Stimulated activated naive CD4-positive, alpha-beta T cell treated with Interleukin-2 at 50 U/mL for 16 hours (primary cell): ENCODE measurements at places on chromosomes 12 and 14.

DNA sequence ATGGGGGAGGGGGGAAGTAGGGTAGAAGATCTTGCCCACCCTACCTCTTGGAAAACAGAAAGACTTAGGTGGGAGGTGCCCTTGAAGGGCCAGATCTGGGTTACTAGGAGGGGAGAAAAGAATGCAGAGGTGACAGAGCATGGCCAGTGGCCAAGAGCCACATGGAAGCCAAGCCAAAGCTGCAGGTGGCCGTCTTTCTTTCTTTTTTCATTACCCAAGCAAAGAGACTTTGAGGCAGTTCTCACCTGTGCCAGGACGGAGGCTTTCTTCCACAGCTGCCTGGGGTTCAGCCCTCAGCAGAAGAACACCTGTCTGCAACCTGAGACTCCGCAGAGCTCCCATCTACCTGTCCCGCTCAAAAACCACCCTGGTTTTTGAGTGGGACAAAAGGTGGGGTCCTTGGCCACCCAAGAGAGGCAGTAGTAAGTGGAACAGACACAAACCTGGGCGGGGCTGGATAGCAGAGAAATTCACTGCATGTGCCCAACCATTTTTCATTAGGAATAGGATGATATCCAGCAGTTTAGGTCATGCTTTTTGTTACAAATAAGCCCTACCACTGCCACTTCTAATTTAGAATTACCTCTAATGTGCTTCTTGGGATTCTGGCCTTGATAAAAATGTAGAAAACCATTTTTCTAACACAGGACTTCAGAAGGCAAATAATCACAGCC, 116.5 kb downstream of the DYRK2 start:
- no peak for DNase-seq

GRCh38 chr12:39780411-39780912, 160.9 kb upstream of the ABCD2 start:
- no peak for DNase-seq

DNA sequence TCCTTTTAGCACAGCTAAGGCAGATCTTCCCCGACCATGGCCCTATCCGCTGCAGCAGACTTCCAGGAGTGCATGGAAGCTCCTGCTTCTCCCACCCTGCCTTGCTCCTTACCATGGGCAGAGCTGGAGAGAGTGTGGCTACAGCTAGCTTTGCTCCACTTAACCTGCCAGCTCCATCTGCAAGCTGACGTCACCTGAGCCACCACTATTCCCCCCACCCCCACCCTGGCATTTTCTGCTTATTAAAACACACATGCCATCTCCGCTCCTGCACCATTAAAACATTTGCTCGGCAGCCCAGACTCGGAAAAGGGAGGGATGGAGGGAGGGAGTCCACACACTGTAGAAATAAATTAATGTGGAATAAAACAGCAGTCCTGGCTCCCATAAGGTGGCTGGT, 67.8 kb downstream of the TUNAR start:
- DNase-seq, result no peak

DNA sequence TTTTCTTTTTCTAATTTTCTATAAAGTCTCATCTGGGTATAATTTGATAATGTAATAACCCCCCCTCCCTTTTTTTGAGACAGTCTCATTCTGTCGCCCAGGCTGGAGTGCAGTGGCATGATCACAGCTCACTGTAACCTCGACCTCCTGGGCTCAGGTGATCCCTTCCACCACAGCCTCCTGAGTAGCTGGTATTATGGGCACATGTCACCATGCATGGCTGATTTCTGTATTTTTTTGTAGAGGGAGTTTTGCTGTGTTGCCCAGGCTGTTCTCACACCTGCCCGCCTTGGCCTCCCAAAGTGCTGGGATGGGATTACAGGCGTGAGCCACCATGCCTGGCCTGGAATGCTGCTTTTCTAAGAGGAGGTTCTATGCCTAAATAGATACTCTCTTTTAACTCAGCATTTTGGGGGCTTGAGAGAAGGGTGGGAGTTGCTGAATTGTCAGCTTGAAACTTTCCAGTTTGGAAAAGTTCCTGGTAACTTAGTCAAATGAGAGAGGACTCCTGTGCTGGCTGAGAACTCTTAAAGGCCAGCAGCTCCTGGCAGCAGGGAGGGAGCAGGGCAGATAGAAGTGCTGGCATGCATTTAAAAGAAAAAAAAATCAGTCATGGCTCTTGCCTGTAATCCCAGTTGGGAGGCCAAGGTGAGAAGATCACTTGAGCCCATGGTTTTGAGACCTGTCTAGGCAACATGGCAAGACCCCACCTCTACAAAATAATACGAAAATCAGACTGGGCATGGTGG, 13.0 kb downstream of the NUDT4 start:
- no peak for DNase-seq

DNA sequence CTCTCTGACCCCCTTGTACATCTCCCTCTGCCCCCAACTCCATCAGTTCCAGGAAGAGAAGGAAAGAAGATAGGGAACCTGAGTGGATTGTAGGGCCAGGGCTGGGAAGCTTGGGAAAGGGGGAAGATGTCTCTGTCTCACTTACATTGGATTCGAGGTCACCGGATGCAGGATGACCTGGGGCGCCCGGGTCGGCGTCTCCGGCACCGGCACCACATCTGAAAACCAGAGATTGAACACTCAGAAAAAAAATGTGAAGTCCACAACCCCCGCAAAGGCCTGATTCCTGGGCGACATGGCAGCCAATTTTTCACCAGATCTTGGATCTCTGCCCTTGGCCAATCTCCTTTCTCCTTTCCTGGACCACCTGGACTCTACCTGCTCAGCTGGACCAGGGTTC, 169.4 kb upstream of the NOS1 start:
- DNase-seq, result no peak

GRCh38 chr12:12107678-12108077, 36.9 kb downstream of the BCL2L14 start:
- no peak for DNase-seq

- no peak for DNase-seq
Observed at GRCh38 chr12:96265400-96265799, 71.2 kb downstream of the ELK3 start.

GRCh38 chr12:11486623-11487444, 91.5 kb upstream of the PRB2 start:
- peak; percentile 73 for DNase-seq

DNA sequence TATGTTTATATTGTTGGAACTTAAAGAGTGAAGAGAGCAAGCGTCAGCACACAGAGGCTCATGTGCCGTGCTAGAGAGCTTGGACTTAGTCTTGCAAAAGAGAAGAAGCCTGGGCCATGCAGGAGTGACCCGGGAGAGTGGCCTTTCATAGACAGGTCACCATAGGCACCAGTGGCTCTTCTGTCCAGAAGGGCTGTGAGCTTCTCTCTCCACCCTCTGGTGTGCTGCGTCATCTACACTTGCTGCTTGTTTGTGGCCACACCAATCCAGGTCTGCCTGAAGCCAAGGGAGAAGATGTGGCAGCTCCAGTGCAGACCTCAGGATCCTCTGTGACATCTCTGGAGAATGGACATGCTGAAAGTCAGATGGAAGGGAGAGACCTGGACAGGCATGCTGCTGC, 74.4 kb downstream of the NTF3 start:
- DNase-seq, result no peak

GRCh38 chr14:30507209-30507608, 51.7 kb upstream of the G2E3 start:
- DNase-seq, result no peak

DNA sequence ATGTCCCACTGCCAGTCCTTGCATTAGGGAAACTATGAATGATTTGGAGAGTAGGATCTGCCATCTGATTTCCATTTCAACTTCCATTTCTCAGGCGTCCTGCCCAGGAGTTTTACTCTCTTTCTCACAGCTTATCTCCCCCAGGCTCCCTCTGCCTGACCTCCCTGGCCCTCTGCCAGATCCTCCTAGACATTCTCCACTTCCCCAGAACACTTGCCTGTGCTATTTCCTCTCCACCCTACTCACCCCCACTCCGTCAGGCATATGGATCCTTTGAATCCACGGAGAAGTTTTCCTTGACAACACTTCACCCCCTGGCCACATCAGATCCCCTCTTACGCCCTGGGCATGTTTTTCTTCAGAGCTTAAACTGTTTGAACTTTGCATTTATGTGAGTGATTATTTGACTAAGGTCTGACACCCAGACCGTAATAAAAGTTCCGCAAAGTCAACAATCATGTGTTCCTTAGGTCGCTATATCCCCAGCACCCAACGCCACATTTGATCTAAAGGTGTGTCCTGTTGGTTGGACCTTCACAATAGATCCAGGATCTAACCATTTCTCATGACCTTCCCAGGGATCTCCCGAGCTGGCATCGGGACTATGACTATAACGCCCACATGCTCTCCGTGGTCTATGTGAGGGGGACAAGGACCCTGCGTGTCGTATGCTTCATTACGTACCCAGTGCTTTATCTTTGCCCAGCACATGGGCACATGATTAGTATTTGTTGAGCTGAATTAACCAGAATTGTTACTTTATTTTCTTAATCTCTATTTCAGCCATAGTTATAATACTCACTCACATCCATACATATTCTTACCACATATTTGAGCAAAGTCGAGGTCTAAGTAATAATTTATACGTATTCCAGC, 255.8 kb upstream of the FOXN3 start:
- no peak for DNase-seq

DNA sequence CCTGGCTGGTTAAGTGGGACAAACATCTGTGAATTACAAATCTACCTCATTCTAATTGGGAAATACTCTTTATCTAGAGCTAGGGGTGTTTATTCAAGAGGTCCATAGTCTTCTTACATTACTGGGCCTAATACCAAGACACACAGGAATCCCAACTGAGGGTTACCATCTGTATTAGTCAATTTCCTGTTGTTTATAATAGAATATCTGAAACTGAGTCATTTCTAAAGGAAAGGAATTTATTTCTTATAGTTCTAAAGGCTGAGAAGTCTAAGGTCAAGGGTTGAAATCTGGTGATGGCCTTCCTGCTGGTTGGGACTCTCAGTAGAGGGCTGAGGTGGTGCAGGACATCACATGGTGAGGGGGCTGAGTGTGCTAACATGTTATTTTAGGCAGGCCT, 36.0 kb downstream of the RTRAF start:
- DNase-seq, result no peak

- no peak for DNase-seq
Observed at GRCh38 chr14:52188381-52188780, 79.1 kb upstream of the PTGDR start.

- DNase-seq, result no peak
Observed at GRCh38 chr14:89369656-89370055, 47.4 kb downstream of the FOXN3 start.

GRCh38 chr14:60357551-60358149, 108.6 kb downstream of the PPM1A start:
- DNase-seq, result no peak

- no peak for DNase-seq
Observed at GRCh38 chr12:3227076-3227975, 150.1 kb downstream of the TSPAN9 start.

- no peak for DNase-seq
Observed at GRCh38 chr12:128734371-128734770, 89.4 kb downstream of the SLC15A4 start.

DNA sequence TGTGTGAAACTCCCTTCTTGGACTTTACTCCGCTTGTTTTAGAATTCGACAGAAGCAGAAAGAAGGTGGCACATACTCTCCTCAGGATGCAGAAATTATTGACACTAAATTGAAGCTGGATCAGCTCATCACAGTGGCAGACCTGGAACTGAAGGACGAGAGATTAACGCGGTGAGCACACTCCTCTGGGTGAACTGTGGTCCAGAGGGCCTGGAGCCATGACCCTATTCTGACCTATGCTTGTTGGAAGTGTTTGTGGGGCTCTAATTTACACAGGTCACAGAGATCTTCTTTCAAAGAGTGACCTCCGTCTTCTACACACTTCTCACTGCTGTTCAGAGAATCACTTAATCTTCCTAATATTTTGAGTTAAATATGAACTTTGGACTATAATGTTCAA, 72.5 kb upstream of the MYF6 start:
- DNase-seq, result no peak

- peak; percentile 65 for DNase-seq
Observed at GRCh38 chr12:76020731-76021672, 10.6 kb downstream of the PHLDA1 start.

GRCh38 chr12:111445726-111446581, 40.2 kb downstream of the SH2B3 start:
- DNase-seq, result no peak

DNA sequence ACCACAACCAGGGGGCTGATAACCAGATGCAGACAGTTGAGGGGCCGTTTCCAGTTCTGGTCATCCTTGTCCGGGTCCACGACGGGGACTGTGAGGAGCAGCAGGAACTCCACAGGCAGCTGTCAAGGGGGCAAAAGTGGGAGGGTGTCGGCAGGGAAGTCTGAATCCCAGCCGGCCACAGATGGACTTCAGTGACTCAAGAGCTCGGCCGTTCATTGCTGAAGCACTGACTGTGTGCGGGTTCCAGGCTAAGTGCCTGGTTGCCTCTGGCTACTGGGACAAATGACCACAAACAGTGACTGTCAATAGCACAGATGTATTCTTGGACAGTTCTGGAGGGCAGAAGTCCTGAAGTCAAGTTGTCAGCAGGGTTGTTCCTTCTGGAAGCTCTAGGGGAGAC, 19.6 kb downstream of the SLC8B1 start:
- no peak for DNase-seq

- no peak for DNase-seq
Observed at GRCh38 chr12:38162013-38162412, 154.6 kb upstream of the ALG10B start.

GRCh38 chr14:105471823-105472485, 2.7 kb upstream of the CRIP2 start:
- no peak for DNase-seq

DNA sequence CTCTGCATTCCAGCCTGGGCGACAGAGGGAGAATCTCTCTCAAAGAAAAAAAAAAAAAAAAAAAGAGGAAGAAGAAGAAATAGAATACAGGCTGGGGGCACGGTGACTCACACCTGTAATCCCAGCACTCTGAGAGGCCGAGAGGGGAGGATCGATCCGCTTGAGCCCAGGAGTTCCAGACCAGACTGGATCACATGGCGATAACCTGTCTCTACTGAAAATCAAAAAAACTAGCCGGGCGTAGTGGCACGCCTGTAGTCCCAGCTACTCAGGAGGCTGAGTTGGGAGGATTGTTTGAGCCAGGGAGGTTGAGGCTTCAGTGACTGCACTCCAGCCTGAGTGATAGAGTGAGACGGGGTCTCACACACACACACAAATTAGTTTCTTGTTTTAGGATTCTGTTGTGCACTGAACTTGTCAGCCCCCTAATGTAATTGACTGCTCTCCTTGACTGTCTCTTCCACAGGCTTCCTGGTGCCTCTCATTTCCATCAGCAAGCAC, 963 bp upstream of the TINF2 start:
- no peak for DNase-seq

DNA sequence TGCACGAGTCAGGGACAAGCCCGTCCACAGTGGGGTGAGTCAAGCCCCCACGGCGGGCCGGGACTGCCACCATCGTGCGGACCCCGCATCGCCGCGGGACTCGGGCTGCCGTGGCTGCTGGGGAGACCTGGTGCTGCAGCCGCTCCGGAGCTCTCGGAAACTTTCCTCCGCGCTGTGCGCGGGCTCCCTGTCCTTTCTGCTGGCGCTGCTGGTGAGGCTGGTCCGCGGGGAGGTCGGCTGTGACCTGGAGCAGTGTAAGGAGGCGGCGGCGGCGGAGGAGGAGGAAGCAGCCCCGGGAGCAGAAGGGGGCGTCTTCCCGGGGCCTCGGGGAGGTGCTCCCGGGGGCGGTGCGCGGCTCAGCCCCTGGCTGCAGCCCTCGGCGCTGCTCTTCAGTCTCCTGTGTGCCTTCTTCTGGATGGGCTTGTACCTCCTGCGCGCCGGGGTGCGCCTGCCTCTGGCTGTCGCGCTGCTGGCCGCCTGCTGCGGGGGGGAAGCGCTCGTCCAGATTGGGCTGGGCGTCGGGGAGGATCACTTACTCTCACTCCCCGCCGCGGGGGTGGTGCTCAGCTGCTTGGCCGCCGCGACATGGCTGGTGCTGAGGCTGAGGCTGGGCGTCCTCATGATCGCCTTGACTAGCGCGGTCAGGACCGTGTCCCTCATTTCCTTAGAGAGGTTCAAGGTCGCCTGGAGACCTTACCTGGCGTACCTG, 1.1 kb downstream of the PDE3A start:
- no peak for DNase-seq
